Peyer's patch (tissue), 4 donors: ENCODE measurements at places on chromosomes 5 and 9. TPM values are rescaled to one million over a fixed set of nuclear protein-coding genes. Genes with fewer than 3 reads are reported as not detected.

DNA sequence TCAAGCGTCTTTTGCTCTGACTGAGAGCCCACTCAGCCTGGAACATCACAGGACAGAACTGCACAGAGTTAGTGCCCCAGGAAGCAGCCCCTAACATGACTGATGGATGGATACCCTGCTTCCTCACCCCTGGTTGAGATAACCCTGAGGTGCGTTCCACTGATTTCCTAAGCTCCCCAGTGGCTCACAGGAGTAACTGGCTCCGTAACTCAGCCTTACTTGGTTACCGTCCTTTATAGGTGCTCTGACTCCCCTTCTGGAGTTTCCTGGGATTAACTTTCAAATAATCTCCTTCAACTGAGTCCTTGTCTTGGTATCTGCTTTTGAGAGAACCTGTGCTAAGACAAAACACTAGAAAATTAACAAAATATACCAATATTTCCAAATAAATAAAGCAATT, 449.5 kb downstream of the AGTPBP1 start:
- no peaks in the 10 kb centered on the region for H3K27me3 ChIP-seq
- H3K4me3 ChIP-seq = no peak overlapping the region
- no peak for DNase-seq
- no peak overlapping the region for H3K27ac ChIP-seq

- no peaks in the 10 kb centered on the region for H3K36me3 ChIP-seq
- peaks cover 4% of the 10 kb centered on the region for H3K4me1 ChIP-seq
- H3K27ac ChIP-seq = peak overlapping the region; percentile 99
Measured at GRCh38 chr5:180806351-180807011, 3.9 kb upstream of the MGAT1 start.

- no peak overlapping the region for H3K4me3 ChIP-seq
- no peaks in the 10 kb centered on the region for H3K36me3 ChIP-seq
- no peak for DNase-seq
- H3K4me1 ChIP-seq = no peaks in the 10 kb centered on the region
- H3K27ac ChIP-seq = no peak overlapping the region
Measured at GRCh38 chr5:57736716-57737115, 254.1 kb upstream of the ACTBL2 start.

DNA sequence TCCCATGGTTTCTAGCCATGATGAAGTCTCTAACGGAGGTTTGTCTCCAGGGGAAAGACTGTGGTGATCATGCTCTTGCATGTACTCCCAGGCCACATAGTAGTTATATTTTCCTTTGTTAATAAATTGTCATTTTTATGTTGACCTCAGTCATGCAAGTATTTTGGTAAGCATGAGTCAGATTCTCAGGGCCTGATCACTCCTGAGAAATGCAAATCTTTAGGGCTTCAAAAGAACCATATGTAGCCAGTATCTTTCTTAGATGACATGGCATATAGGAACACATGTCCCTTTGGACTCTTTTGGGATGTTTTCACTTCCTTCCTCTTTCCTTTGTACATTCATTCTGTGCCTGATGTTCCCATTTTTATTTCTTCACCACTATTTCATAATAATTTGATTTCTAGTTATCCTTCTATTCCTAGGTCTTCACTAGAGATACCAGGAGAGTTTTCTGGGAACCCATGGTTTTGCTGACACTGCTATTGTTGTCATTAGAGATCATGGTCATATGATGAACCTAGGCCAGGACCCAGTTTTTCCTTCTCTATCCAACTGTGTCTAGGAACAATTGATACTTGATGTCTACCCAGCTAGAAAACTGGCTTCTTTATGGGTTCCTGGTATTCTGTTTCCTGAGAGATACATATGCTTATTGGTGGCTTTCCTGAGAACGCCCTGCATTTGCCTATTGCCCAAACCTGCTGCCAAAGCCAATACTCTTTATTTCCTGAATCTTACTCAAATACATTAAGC, 248.1 kb upstream of the NREP start:
- DNase-seq = no peak
- no peak overlapping the region for H3K4me3 ChIP-seq
- no peak overlapping the region for H3K27ac ChIP-seq
- H3K36me3 ChIP-seq = no peaks in the 10 kb centered on the region

DNA sequence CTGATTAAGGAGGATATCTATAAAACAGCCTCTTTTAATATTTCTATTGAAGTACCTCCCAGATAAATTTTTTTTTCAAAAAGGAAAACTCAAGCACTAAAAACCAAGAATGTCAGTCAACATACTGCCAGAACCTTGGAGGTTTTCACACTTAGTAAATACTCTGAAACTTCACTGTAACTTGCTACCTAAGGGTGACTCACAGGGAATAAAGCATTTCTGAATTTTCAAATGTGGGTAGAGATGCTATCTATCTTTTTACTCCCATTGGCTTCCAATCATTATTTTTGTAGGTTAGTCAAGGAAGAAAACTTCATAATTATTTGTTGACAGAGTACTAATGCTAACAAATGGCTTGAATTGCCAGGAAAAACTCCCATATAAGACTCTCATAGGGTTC, 46.1 kb downstream of the SLC25A46 start:
- H3K4me3 ChIP-seq = no peak overlapping the region
- no peaks in the 10 kb centered on the region for H3K4me1 ChIP-seq
- H3K27me3 ChIP-seq = no peaks in the 10 kb centered on the region
- no peak overlapping the region for H3K27ac ChIP-seq
- no peaks in the 10 kb centered on the region for H3K36me3 ChIP-seq

PCDHB16 gene
- not detected for total RNA-seq

RLN1 gene
- not detected for total RNA-seq

IFNB1 gene
- not detected for total RNA-seq

INPP5E gene
- total RNA-seq = 19.8 TPM
